Activated T-helper 1 cell treated with anti-CD3 and anti-CD28 coated beads, Interleukin-2, amount 50 U/mL, for 16 hours (primary cell): ENCODE measurements at places on chromosomes 7 and 10.

DNA sequence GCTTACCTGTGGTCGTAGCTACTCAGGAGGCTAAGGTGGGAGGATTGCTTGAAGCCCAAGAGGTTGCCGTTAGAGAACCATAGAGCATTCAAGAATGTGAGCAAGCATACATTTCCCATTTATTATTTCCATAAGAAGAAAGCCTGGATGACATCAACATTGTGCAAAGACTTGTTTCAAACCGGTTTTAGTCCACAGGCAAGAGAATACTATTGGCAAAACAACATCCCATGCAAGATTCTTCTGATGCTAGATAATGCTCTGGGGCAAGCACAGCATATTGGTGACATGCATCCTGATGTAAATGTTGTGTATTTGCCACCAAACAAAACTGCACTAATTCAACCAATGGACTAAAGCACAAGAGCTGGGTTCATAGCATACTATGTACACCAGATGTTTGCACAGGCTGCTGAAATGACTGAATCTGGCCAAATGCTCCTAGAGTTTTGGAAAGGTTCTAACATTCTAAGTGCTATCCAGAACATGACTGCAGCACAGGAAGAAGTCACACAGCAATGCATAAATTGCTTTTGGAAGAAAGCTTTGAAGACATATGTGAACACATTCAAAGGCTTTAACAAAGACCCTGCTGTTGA lies 42.6 kb downstream of the OTUD1 start:
- no peak for DNase-seq

DNA sequence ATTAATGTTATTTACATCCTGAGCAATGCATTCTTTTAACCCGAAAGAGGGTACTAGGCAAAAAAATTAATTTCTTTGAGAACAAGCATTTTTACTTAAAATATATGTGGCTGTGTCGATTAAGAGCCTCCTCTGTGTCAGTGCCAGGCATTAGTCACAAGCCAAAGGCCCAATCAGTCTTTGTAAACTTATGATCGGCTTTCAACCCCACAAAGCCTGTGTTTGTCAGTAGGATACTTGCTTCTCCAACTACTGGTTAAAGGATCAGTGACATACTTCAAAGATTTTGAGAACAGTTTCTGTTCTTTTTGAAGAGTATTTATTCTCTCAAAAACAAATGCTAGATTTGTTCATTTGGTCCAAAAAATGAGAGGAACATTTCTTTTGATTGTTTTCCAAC lies 159.3 kb downstream of the NRCAM start:
- no peak for DNase-seq

- DNase-seq, result no peak
These were observed 110.1 kb downstream of the TPST1 start for GRCh38 chr7:66315192-66315591.

DNA sequence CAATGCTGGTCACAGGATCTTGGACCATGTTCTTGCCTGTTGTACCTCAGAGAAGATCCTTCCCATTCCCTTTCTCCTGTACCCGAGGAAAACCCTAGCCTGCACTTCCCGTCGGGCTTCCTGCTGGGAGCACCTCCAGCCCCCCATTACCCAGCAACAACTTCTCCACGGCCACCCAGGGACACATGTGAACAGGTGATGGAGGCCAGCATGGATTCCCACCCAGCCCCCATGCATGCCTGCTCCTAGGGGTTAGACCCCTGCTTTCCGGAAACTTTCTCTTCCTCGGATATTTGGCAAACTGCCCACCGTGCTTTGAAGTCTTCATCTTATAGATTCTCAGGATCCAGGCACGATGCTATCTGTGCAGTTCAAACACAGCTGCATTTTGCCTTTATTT lies 67.3 kb downstream of the CALML3 start:
- no peak for DNase-seq

DNA sequence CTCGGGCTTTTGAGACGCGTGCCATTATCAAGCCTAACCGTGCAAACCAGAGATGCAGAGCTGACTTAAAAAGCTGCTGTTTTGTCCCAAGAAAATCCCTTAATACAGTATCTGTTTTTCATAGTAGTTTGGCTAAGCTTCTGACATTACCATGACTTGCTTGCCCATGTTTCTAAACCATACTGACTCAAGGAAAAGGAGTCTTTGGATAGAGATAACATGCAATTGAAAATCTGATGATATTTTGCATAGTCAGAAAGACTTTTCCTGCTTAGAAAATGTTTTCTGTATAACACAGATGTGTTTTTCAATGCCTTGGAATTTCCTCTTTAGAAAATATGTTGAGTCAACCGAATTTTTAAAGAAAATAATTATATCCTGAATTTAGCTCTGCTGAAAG lies 21.5 kb upstream of the AKR1E2 start:
- DNase-seq, result no peak

- no peak for DNase-seq
These were observed 860 bp downstream of the EXOC6 start for GRCh38 chr10:92849234-92849525.

DNA sequence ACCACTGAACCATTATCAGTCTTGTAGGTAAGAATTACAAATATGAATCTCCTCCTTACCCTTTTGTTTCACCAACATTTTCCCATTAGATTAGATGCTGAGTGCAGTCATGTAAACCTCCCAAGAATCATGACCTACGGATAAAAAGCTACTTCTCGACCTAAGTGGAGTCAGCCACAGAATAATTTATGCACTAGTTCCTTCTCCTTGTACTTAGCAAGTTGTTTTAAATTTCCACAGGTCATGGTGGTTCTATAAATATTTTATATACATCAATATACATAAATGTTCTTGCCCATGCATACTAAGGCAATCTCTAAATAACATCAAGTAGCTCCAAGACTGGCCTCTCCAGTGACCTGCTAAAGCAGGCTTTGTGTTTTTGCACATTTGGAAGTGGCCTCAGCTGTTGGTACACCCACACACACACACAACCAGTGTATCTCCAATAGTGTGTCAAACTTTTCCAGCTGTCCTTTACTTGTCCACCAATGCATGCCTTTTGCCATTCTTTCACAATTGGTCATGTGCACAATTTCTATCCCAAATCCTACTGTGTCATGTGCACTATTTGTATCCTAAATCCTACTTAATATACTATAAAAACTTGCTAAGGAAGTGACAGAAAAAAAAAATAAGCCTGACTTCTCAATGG lies 21.5 kb downstream of the LMOD2 start:
- DNase-seq, result no peak

- no peak for DNase-seq
These were observed 27.0 kb downstream of the RAPGEF5 start for GRCh38 chr7:22329816-22330524.

DNA sequence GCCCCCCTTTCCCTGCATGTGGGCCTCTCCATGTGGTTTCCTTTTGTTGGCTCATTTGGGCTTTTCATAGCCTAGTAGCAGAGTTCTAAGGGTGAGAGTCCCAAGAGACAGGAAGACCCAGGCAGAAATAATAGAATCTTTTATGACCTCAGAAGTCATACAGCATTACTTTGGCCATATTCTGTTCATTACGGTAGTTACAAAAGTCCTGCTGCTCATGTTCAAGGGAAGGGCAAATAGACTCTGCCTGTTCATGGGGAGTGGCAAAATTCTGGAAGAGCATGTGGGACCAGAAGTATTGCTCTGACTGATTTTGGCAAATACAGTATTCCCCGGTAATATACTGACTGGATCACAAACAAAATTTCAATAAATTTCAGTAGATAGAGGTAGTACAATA lies 910.3 kb downstream of the LRMDA start:
- no peak for DNase-seq

- no peak for DNase-seq
These were observed 80.1 kb downstream of the SEC61G start for GRCh38 chr7:54678763-54679489.

DNA sequence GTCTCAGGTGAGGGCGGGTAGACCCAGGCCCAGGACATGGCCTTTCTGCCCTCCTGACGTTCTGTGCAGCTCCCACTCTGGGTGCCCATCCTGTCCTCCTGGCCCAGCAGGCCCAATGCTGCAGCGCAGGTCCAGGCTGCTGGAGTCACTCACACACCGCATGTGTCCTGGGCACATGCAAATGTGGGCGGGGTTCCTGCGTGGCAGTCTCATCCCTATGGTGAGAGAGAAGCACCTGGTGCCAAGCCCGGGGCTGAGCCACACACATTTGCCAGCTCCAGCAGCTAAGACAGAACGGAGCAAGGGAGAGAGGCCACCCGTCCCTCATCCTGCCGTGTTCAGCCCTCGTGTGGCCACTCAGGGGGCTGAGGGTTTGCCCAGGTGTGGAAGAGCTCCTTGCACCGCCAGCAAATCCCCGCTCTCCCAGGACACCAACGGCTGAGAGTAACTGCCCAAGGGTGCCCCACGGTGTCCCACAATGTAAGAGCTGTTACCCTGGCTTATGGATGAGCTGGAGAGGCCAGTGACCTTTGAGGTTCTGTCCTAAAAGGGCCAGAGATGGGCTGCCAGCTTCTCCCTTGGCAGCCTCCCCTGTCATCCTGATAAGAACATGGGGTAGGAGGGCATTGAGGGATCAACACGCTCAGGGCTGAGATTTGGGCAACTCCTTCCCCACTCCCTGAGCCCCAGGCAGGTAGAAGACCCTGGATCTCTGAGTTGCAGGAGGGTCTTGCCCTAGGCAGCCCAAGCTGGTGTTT lies 4.4 kb downstream of the FUOM start:
- DNase-seq, result no peak

DNA sequence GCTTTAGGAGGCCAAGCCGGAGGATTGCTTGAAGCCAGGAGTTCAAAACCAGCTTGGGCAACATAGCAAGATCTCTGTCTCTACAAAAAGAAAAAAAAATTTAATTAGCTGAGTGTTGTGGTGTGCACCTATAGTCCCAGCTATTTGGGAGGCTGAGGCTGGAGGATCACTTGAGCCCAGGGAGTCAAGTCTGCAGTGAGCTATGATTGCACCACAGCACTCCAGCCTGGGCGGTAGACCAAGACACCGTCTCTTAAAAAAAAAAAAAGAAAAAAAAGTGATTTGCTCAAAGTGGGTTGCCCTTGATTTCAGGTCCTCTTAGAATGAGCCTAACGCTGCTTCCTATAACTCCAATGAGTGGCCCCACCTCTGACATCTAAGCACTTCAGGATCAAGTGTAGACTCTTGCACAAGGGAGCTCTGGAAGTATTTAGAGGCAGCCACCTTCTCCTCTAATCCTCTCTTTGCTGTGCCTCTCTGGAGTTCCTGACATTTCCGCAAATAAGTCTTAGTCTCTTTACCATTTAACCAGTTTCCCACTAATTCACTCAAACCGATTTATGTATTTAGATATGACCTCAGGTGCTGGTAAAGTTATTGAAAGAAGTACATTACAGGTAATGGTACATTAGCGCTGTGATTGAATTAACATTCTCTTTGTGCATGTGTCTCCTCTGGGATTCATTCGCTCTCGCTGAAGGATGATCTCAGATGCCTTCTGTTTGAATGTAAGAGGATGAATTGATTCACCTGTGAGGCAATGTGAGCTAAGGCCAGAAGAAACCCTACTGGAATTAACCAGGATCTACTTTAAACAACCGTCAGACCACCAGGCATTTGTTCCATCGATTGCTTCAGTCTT lies 60.8 kb upstream of the CELF2 start:
- DNase-seq, result no peak
